SK-N-DZ (cell line): ENCODE measurements at places on chromosomes 16 and 17.
A peak's percentile ranks its signal among the peaks of the same experiment; 100 is the strongest.

GRCh38 chr16:21950782-21951521, 2.2 kb upstream of the UQCRC2 start:
- peak; percentile 12 for DNase-seq

DNA sequence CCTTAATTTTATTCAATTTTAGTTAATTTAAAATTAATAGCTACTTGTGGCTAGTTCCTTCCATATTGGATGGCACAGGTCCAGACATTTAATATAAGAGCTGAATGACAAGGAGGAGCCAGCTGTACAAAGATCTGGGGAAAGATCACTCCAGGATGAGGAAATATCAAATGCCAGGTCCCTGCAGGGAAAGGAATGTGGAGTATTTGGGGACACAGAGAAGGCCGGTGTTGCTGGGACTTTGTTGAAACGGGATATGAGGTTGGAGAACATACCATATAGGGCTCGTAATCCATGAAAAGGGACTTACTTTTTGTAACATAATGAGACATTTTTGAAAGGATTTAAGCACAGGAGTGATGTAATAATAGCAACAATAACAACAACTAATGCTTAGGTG, 426.8 kb downstream of the HS3ST4 start:
- no peak for DNase-seq

DNA sequence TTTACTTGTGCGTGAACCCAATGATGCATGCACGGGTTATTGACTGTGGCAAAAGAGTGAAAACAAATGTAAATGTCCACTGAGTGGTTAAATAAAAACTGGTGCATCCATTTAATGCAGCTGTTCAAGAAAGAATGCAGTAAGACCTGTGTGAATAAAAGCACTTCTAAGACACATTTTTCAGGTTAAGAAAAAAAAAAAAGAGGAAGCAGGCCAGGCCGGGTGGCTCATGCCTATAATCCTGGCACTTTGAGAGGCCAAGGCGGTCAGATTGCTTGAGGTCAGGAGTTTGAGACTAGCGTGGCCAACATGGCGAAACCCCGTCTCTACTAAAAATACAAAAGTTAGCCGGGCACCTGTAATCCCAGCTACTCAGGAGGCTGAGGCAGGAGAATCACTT, 11.8 kb downstream of the CNGB1 start:
- no peak for DNase-seq

DNA sequence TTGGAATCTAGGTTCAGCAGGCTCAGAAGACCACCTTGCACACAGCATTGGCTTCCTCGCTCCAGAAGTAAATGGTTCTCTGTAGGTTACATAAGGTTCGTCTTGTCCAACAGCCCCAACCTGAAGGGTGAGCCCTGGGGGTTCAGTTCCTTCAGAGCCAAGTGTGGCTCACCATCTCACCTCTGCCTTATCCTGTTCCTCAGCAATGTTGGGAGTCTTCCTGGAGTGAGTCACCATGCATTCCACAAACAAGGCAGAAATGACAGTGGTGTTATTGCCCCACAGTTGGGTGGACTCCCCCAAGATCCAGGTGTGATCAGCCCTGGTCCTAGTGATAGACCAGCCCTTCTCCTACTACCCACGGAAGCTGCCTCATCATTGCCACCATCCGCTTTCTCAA, 26.8 kb upstream of the SMPD3 start:
- no peak for DNase-seq

GRCh38 chr16:86874141-86874540, 295.8 kb downstream of the FOXL1 start:
- no peak for DNase-seq

DNA sequence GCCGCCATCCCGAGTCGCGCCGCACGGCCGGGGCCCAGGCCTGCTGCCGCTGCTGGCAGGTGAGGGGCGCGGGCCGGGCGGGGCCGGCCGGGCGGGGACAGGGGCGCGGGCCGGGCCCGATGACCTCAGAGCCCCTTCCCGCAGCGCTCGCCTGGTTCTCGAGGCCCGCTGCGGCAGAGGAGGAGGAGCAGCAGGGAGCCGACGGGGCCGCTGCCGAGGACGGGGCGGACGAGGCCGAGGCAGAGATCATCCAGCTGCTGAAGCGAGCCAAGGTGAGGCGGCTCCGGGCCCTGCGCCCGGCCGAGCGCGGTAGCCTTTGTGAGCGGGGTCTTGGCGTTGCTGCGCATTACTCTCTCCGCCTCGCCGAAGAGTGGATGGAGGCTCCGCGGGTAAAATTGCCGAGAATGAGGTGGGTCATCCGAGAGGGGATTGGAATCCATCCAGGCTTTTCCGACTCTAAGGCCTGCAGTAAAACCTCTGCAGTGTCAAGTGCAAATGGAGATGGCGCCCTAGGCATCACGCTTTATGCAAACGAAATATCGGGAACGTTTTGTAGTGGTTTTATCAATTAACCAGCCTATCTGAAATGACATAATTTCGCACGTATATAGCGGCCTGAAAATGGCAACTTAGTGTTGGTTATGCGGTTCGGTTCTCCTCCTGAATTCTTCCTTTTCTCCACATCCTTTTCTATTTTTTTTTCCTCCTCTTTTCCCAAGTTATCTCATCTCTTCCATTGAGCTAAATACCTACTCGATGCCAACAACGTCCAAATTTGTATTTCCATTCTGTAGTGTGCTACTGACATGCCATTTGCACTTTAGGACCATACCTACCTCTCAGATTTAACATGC, 577 bp downstream of the TTC19 start:
- DNase-seq: peak; percentile 45
